ENCODE measurements at places on chromosomes 3 and 15.

DNA sequence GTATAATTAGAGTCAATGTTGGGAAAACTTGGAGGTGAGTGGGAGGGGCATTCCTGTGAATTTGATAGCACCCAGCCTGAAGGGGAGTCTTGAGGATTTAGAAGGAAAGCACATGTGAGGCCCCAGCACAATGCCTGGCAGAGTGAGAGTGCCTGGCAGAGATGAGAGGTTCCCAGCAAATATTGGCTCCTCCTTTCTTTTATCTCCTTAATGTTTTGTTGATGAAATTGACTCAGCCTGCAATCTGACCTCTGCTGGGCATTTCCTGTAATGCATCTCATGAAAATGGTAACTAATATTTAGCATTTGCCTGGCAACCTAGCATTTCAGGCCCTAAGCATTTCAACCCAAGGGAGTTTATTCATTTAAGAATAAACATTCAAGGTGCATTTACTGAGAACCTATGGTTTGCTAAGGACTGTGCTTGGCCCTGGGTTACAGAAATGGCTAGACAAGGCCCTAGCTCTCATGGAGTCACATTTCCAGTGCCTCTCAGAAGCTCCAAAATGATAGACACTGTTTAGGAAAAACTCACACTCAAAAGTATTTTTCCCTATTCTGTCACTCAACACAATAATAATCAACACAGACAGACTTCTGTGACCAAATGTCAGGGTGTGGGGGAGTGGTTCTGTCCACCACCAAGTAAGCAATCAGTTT is 19.0 kb downstream of the PDHB start:
- DNase-seq = no peak

DNA sequence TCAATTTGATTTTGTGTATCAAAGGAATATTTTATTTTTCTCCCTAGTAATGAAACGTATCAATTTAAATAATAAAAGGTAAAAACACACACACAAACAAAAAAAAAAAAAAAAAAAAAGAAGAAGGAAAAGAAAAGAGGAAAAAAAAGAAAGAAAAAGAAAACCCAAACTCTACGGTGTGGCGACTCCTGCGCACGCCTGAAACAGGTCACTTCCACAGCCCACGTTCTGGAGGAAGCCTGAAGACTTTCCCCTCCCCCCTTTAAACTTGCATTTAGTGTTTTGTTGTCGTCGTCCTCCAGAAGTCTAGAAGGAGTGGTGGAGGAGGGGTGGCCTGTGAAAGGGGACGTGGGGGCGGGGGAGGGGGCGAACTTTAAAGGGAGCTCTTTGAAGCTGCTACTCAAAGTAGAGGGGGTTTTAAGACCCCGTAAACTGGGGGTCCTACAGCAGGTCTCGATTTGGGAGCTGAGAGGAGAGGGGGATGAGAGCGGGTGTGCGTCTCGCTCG is 2.3 kb upstream of the TLE3 start:
- DNase-seq = no peak

DNA sequence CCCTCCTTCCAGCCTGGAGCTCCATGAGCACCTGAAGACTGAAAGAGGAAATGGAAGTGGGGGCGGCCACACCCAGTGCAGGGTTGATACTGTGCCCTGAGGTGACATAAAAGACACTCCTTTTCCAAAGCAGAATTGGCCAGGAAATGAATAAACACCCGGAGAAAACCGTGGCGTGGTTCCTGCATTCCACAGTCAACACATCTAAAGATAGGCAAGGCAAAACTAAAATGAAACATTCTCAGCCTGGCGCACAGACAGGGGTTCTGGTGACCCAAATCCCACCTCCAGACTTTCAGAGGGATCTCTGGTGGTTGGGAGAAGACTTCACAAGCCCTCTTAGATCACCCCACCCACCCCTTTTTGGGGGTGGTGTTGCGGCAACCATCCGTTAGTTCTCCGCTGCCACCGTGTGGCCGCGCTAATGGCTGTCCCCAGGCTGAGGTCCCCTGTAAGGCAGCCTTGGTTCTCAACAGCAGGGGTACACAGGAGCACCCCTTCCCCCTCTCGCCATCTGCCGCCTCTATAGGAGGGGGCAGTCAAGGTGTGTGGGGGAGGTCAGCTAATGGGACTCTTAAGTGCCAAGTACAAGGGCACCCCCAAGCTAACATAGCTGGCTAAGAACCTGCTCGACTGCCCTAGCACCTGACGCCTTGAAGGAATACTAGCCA is 2.5 kb upstream of the MST1R start:
- DNase-seq = no peak

- no peak for DNase-seq
Observed at GRCh38 chr3:5195605-5196004, 8.1 kb downstream of the EDEM1 start.

DNA sequence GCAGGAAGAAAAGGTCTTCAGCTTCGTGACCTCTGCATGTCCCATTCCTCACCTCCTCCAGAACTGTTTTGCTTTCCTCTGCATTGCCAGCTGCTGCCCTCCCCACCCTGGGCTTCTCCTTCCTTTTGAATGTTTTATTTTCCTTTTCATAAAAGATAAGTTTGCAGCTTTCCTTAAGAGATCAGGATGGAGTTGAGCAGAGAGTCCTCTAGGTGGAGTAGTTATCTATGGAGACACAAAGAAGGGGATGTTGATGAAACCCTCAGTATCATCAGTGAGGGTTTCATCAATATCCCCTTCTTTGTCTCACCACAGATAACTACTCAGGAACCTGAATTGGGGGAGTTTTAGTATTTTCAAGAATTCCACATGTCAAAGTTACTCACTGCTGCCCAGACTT is 19.0 kb upstream of the SLC25A36 start:
- no peak for DNase-seq

All from stimulated activated CD8-positive, alpha-beta memory T cell treated with anti-CD3 and anti-CD28 coated beads, Interleukin-15, amount 100 ng/mL, for 24 hours (primary cell).